ENCODE measurements at places on chromosomes 3 and 15.

DNA sequence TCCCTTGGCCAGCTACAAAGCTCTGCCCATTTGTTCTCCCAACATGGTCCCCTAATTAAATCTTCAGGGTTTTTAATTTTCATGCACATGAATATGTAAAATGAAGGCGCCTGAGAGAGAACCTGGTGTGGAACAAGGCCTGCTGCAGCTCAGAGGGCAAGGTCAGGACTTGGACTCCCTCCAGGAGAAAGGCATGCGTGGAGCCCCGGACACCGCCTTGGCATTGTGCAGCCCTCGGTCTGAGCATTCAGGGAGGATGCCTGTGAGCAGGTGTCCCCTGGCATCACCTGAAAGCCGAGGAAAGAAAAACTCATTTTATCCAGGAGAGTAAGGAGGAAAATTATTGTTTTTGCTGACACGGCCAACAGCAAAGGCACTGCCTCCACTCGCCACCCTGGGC is 33.8 kb upstream of the EPHB1 start:
- DNase-seq: no peak

DNA sequence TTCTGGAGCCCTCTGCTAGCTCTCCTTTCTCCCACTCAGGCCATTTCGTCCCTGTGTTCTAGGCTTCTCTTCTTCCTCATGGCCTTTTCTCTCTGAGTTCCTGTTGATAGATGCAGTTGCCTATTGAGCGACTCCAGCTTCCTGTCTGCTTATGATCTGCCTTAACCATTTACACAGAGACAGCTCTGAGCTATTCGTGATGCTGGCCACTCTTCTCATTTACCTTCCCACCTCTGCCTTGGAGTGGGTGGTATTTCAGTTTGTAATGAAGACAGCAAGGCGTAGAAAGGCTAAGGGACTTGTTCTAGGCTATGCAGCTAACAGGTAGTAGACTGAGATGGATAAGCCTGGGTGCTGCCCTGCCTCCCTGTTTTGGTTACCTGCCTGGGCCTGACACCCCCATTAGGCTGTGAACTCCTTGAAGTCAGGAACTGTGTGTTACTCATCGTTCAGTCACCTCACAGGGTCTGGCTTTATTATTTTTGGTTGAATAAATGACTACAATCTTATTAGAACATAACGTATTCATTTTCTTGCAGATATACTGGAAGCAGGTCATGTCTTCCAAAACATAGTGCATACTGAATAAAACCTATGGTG is 12.6 kb upstream of the ZBTB47 start:
- no peak for DNase-seq

GRCh38 chr3:30333143-30333542 is 273.3 kb upstream of the TGFBR2 start:
- DNase-seq: no peak

DNA sequence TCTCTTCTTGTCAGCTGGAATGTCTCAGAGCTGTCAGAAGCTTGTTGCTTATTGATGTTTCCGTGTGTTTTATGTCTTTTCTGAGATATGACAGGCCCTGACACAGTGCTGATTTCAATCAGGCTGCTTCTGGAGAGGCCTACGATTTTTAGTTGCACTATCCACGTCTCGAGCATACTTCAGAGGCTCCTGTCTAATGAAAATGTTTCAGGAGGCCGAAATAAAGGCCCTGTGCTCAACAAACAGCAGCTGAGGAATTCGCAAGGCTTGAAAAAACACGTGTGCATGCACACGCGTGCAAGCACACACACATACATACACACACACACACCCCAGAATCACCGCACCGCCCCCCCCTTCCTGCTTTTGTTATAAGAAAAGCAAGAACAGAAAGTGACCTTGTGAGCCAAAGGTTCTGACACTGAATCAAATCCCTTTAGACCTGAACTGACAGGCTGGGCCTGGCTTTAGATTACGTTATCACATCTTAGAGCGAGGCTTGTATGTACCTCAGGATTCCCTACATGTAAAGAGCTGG is 296.6 kb downstream of the NR2F2 start:
- DNase-seq: no peak

GRCh38 chr3:48688032-48688736 is 2.5 kb upstream of the NCKIPSD start:
- no peak for DNase-seq

DNA sequence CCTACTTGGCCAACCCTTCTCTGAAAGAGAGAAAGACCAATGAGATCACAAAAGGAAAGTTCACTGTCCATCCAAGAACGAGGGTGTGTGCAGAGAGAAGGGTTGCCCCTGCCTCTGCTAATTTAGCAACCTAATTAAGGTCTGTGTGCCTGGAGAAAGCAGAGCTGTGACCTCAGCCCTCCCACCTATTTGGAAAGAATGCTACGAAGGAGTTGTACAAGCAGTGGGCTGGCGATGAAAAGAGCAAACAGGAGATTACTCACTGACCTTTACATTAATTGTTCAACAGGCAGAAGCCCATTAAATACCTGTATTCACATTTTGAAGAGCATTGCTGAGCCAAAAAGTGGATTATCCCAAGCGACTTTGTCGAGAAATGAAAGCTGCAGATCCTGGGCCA is 314.9 kb downstream of the NTRK3 start:
- no peak for DNase-seq

GRCh38 chr3:97278506-97278905 is 464.1 kb downstream of the EPHA6 start:
- DNase-seq: no peak

GRCh38 chr3:9119331-9119730 is 130.1 kb downstream of the SRGAP3 start:
- DNase-seq: no peak

DNA sequence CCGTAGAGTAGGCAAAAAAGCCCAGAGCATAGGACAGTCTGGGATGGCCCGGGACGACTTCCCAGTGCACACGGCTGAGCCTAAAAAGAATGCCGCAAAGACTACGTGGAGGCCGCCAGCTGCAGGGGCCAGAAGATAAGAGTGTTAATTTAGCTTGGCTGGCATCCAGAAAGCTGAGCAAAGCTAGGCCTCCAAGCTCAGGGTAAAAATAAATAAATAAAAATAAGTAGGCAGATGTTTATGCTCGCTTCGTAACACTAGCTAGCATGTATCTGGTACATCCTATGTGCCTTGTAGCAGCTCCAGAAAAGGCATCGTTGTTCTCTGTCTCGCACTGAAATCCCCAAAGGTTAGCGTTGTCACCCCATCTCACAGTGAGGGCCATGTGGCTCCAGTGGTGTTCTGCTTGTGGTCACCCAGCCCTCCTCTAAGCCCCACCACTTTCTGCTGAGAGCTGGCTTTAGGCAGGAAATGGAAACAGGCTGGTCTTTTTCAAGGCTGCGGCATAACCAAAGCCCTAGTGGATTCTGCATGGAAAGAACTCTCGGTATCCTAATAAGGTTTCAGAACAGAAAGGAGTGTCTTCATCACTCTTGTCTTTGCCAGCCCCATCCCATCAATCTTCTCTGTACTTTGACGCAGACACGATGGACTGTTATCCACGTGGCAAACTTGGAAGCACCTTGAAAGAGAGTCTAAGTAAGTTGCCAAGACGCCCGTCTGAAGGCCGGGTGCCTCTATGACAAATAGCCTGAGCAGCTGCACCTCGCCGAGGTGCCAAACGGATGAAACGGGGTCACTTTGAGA is 58.1 kb upstream of the MEF2A start:
- no peak for DNase-seq
